AML-193 (cell line): ENCODE measurements at places on chromosomes 3 and 15.
A peak's percentile ranks its signal among the peaks of the same experiment; 100 is the strongest.

- DNase-seq, result no peak
These were observed 283.6 kb upstream of the RARB start for GRCh38 chr3:25144430-25144829.

DNA sequence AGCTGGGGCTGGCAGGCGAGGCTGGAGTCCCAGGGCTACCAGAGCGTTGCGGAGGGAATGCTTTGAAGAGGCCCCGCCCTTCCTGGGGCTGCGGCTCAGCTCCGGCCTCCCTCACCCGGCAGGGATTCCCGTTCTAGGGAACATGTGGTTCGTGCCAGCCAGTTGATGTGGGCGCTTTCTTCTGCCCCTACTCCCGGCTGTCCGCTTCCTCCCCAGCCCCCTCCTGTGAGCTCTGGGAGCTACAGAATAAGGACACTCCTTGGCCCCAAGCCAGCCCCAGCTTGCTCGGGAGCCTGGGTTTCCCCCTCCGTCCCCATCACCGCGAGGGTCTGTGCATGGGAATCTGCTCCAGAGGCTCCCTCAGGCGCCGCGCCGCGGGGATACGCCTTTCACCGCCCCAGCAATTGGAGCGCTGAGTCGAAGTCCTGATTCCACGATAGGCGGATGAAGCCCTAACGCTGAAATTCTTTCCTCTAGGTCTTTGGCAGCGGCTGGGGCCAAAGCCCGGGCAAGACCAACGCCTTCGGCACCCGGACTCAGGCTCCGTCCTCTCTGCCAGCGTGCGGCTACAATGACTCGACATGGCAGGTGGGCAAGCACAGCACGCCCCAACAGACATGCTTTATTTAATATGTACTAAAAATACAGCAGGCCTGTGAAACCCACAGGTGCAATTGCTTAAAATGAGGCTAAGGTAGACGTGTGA lies 69.5 kb downstream of the KLF15 start:
- no peak for DNase-seq

DNA sequence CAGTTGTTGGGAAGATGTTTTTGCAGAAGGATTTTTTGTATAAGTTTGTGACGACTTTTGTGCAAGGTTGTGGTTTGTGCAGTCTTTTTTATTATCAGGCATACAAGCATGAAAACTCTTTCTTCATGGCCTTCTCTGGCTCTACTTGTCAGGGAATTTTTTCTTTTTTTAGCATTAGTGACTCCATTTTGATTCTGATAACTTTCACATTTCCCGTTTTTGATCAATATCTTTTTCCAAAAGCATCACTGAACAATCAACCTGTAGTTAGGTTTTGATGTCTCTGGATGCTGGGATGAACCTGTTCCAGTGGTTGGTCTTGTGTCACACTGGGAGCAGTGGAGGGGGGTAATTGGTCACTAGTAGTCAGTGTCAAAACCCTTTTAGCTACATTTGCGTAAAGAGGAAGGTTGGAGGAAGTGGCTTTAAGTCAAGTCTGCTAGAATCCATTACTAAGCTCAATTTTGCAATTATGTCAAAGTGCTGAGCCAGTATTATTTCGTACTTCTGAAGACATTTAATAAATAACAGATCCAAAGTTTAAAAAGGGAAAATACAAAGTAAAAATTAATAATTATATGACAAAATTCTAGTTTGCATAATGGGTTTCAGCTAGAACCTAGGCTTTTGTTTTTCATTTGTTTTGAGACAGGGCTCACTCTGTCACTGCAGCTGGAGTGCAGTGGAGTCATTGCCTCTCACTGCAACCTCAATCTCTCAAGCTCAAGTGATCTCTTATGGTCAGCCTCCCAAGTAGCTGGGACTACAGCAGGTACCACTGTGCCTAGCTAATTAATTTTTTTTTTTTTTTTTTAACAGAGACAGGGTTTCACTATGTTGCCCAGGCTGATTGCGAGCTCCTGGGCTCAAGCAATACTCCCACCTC lies 18.8 kb upstream of the CFAP161 start:
- DNase-seq, result peak; percentile 76

- DNase-seq, result no peak
These were observed 20.2 kb upstream of the CDCP1 start for GRCh38 chr3:45166321-45166879.

- DNase-seq, result no peak
These were observed 151.7 kb upstream of the KCNMB2 start for GRCh38 chr3:178384321-178385230.

- no peak for DNase-seq
These were observed 67.9 kb downstream of the VGLL3 start for GRCh38 chr3:86923071-86923491.

- no peak for DNase-seq
These were observed 116.3 kb downstream of the AKAP13 start for GRCh38 chr15:85496551-85497171.

DNA sequence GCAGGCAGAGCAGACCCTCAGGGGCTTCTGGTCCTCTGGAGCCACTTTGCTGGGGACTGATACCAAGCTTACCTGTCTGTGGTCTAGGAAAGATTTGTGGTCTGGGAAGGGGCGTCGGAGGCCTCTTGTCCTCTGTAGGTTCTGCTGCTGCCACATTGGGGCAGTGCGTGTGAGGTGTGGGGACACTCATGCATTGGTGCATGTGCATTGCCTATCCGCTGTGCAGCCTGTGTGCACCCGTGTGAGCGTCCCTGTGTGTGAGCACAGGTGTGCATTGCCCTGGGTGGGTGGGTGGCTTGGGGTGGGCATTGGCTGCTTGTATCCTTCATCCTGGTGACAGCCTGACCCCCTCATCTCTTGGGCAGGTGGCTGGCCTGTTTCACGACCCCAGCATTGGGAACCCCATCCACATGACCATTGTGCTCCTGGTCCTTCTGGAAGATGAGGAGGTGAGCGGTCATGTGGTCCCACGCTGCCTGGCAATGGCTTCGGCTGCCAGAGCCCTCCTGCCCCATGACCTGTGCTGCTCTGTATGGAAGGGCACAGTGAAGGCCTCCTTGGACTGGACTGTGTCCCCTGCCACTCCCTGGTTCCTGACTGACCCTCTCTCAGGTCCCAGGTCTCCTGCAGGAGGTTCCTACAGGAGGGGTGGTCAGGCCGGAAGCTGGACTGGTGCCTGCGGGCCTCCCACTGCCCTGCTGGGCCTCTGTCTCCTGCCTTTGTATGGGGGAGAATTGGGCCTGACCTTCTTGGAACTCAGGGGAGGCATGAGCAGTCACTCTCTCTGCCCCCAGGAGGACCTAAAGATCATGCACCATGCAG lies 41.5 kb downstream of the SAXO2 start:
- DNase-seq, result no peak

GRCh38 chr3:154540950-154541604 lies 111.1 kb upstream of the GPR149 start:
- no peak for DNase-seq

DNA sequence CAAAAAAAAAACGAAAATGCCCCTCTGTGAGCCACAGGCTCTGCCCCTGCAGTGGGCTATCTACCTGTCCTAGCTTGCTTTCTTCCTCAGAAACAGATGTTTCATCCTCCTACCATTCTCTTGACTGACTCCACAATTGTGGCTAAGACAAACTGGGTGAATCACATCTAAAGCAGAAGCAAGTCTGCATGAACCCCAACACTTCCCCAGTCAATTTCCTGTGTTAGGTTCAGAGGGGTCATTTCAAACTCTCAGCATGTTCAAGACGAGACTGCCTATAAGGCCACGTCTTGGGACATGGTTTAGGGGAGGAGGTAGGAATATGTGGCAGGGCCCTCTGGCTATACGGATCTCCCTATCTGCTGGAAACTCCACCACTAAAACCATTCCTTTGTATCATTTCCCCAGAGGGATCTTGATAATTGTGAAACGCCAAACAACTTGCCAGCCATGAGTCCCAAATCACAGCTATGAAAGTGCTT lies 28.6 kb upstream of the ANKDD1A start:
- peak; percentile 76 for DNase-seq

DNA sequence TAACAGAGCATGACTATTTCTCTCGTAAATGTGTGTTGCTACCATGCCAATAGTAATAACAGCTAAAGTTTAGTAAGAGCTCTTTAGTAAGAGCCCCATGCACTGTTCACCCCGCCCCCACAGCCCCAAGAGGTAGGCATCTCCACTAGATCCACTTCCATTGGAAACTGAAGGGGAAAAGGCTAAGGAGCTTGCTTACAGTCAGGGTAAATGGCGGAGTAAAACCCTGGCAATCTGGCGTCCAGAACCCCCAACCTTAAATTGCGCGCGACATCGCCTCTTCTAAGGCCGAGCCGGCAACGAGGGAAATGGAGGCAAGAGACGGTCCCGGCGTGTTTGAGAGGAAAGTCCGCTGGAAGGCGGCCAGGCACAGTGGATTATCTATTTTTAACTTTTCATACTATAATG lies 654 bp upstream of the C3orf38 start:
- peak; percentile 71 for DNase-seq

GRCh38 chr15:83837945-83838571 lies 184.1 kb downstream of the ADAMTSL3 start:
- no peak for DNase-seq

DNA sequence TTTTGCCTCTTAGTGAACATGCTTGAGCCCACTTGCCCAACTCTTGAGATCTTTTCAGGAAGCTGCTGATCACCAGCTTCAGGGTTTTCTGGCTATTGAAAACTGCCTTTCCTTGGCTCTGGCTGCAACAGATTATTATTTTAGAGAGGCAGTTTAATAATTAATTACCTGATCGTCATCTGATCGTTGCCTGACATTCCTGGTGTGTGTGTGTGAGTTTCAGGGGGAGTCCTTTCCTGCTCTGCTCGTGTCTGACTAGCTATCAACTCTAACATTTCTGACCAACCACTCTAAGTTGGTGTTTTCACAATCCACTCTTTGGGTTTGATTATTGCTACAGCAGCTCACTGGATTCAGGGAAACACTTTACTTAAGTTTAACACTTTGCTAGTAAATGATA lies 84.3 kb upstream of the SPATA16 start:
- DNase-seq, result no peak

DNA sequence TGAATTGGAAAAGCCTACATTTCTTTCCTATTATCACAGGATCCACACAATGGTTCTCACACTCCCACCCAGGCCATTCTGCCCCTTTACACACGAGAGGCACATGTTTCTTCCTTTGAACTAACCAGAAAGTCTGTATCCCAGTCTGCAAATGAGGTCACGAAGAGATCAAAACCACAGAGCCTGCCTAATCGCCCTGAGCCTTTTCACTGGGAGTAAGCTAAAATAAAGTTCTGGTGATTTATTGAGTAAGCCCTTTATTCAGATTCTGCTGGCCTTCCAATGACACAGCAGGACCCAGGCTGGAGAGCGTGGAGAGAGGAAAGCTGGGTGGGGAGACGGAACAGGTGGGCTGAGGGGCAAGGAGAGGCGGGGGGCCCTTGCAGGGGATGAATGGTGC lies 78.7 kb downstream of the ATP1B3 start:
- DNase-seq, result no peak

- no peak for DNase-seq
These were observed 32.1 kb upstream of the CLASP2 start for GRCh38 chr3:33750211-33750548.

GRCh38 chr3:19749448-19750017 lies 184.5 kb downstream of the EFHB start:
- DNase-seq, result no peak

DNA sequence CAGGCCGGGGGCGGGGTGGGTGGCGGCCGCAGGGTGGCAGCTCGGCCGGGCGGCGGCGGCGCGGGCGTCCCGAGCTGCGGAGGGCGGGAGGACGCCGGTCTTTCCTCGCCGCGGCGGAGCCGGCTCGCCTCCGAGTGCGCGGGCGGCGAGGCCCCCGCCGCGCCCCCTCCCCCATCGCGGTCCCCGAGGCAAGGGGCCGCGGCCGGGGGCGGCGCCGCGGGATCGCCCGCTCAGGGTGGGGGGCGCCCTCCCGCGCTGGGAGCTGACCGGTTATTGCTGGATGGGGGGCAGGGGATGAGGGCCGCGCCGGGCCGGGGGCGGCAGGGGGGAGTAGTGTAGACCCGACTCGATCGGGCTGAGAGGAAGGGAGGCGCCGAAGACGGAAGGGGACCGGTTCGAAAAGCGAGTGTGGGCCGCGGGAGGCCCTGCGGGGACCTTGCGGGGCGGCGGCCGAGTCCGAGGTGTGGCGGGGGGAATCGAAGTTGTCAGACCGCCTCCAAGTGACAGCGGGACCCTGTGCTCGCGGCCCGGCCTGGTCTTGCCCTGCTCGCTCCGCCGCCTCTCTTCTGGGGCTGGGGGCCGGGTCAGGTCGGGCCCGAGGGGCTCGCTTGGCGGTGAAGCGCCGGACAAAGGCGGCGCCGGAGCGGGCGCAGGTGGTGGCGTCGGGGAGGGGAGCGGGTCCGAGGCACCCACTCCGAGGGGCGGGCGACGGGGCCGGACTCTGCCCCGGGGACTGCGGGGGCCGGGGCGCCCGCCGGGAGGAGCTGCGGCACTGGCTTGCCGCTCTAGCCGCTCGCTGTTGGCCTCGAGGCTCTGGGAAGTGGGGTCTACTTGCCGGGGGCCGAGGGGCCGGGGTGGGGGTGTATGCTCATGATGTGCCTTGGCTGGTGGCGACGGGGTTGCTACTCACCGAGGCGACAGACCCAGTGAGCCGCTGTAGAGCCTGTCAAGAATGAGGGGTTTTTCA lies 1.1 kb downstream of the BAHD1 start:
- no peak for DNase-seq

- DNase-seq, result no peak
These were observed 188.0 kb upstream of the TPM1 start for GRCh38 chr15:62854420-62855084.

DNA sequence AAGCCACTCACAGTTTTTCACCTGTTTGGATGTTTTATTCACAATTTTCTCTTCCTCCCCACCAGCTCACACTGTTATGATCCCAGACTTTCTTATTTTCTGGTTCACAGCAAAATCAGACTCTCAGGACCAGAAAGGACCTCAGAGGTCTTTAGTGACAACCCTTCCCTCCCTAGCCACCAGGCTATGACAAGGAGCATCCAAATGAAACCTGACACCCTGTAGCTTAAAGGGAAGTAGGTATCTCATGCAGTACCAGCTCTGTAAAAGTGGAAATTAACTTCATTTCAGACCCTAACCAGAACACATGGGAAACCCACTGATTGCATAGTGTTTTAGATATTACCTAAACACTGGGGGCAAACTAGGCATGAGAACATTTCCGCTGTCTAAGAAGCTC lies 45.3 kb downstream of the ATP13A5 start:
- no peak for DNase-seq

DNA sequence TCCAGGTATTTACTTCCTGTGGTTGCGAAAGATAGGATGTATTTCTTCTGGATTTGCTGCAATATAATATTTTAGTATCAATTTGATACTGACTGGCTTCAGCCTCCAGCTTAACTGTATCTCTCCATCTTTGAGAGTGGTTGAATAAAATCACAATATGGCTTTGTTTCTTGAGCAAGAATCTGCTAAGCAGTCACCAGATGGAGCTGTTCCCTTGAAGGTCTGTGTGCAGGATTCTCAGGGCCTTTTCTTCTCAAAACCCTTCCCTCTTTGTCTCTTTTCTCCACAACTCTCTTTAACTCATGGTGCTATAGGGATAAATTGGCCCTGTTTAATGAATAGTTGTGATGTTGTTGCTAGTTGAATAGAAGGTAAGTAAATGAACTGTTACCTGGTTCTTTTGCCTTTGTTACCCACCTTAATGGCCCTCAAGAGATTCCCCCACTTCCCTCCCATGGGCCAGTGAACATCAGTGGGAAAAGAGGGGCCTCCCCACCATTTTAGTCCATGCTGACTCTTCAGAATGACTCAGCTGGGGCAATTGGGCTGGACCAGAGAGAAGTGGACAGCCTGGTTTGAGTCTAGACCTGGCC lies 34.8 kb upstream of the RAB6B start:
- peak; percentile 36 for DNase-seq
